ENCODE measurements at places on chromosomes 5 and 9. TPM values are rescaled to one million over a fixed set of nuclear protein-coding genes. Genes with fewer than 3 reads are reported as not detected.

DNA sequence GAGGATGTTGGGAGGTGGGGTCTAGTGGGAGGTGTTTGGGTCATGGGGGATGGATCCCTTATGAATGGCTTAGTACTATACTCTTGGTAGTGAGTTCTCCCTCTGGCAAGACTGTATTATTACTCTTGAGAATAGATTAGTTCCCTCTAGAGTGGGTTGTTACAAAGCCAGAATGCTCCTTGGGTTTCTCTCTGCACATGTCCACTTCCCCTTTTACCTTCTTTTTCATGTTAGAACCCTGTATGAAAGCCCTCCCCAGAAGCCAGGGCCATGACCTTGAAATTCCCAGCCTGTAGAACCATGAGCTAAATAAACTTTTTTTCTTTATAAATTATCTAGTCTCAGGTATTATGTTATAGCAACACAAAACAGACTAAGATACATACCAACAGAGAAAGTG is 31.1 kb downstream of the SLC24A2 start:
- DNase-seq = no peak

DNA sequence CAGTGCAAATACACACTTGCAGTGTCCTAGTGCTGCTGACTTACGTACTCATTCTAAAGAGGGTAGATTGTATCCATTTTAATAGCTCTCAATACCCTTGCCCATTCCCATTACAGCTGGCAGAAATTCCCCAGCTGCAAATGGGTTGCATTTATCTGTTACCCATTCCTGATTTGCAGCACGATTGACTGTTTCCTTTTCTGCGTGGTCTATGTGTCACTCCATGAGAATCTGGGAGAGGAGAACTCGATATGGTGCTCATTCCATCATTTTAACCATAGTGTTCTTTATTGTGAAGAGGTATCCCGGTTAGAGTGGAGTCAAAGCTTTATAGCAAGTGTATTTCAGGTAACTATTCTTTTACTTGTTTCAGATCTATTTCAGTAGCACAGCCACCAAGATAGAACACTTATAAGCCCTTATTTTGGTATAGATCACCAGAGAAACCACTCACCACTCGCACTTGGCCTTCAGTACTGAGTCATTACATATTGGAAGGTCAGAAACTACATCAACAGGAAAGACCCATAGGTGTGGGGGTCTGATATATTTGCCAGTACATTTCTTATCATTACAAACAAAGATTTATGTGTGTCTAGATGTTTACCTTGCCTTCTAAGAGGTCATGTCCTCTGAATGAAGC is 139.5 kb downstream of the MUSK start:
- no peak for DNase-seq

PDE4D gene
- 46.9 TPM for total RNA-seq

DNA sequence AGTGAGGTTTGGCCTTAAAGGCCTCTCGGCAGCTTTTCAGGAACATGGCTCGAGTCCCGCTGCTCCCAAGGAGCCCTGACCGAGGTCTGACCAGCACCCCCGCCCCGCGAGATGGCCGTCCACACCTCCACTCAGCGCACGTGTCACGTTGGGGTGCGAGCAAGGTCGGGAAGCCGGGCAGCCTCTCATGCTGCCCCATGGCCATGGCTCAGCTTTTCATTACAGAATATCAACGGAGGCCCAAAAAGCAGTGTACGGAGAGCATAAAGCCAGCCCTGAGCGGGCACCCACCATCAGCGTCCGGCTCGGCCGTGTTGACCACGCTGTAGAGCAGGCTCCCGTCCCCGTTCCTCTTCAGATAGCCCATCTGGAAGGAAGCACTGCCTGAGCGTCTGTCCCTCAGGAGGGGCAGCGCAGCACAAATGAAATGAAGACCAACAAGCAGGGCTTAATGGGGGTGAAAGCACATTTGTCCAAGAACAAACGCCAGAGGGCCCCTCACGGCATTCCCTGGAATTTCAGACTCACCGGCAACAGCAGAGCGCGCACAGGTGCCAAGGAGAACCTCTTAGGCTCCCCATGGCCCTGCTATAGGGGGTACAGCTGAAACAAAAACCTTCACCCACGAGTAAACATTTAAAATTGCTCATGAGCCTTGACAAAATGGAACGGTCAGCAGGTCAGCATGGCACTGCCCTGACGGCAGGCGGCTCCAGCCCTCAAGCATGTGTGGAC is 11.6 kb downstream of the BRD9 start:
- DNase-seq = no peak

- peak; percentile 51 for DNase-seq
Observed at GRCh38 chr9:88998911-88999310, 7.6 kb downstream of the S1PR3 start.

GRCh38 chr5:145619806-145620310 is 215.3 kb downstream of the PRELID2 start:
- no peak for DNase-seq

GRCh38 chr9:93210324-93210973 is 26.5 kb downstream of the WNK2 start:
- DNase-seq = no peak

SLC46A2 gene
- total RNA-seq = 0.14 TPM

DNA sequence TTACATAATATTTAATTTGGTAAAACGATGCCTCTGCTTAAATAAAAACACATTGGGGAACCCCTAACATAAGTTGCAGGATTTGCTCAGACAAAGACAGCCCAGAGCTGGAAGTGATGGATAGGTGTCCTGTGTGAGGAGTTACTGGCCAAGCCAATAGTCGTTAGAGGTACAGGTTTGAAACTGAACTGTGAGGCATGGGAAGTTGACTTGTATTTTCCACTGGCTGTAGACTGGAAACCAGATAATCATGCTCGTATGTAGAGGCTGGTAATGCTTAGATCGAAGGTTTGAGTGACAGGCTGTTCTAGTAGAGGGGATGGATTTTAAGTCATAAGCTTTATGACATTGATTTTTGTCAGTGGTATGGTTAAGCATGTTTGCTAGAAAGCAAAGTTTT is 24.8 kb downstream of the TEK start:
- no peak for DNase-seq

DNA sequence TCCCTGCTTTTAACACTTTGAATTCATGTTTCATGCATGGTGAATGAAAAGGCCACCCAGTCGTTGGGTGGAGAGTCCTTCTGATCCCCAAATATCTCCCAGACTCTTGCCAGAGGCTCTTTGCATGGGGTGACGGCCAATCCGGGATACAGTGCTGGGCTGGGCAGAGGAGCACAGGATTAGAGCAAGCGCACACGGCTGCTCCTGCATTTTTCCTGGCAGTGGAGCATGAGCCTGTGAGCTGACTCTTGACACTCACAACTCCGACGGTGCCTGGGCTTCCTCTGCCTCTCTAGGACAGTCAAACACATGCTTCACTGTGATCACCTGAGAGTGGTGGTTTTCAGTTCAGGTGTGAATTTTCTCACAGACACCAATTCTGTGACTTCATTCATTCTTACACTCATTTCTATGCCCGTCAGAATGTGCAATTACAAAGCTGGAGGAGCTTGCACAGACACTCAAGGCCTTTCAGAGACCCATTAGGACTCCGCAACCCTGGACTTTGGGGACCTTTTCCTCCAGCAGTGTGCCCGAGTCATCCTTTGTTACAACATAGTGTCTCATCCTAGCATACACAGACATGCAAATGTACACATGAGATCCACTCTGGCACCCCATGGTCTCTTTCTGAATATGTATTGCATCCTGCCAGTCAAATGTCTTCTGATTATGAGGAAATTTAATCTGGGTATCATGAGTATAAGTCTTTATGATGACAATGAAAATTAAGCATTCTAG is 206.6 kb downstream of the ICE1 start:
- no peak for DNase-seq

DNA sequence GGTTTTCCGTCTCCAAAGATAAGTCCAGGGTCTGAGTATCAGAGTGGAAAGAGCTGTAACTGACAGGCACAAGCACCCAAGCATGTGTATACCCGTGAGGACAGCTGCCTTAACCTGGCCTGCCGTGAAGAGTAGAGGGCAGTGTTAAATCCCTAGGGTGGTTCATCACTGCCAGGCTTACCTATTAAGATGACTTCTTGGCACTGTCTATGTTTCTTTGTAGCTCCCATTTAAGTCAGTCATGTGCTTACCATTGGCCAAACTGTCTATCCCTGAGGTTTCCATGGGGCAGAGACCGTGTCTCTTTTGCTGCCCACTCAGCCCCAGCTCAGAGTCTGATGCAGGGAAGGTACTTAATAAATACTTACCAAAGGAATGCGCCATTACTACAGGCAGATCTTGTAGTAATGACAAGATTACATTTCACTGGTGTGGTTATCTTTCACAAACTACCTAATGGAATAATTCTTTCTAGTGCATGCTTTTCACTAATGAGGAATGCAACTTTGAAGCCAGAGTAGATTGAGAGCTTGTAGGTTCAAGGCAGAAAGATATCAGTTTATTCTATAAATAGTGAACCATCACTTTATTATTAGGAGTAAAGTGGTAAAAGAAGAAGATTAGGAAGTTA is 64.2 kb downstream of the SNX24 start:
- DNase-seq = no peak

MUSK gene
- 2.5 TPM for total RNA-seq

GRCh38 chr5:43309637-43310036 is 3.6 kb downstream of the HMGCS1 start:
- DNase-seq = no peak

PTPRD gene
- total RNA-seq = 35.9 TPM

- no peak for DNase-seq
Observed at GRCh38 chr9:134832471-134832870, 48.1 kb upstream of the FCN2 start.

HRCT1 gene
- total RNA-seq = 2.0 TPM

MOB3B gene
- 19.3 TPM for total RNA-seq

DNA sequence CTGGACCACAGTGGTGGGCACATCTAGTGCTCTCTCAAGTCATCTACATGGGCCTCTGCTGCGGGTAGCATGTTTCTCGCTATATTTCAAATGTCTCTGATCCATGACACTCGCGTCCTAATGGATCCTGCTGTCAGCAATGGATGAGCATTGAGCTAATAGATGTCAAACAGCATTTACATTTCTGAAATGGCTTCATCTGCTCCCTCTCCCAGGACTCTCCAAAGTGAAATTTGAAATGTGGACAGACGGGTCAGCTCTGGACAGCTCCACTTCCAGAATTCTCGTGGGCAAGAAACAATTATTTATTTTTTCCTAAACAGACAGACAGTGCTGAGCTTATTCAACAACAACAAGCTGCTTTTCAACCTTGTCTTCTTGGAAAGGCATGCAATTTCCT is 58.1 kb downstream of the FSTL4 start:
- no peak for DNase-seq

- no peak for DNase-seq
Observed at GRCh38 chr9:128619779-128620178, 36.9 kb downstream of the DYNC2I2 start.

- no peak for DNase-seq
Observed at GRCh38 chr5:178271726-178272479, 39.3 kb upstream of the PHYKPL start.

DNA sequence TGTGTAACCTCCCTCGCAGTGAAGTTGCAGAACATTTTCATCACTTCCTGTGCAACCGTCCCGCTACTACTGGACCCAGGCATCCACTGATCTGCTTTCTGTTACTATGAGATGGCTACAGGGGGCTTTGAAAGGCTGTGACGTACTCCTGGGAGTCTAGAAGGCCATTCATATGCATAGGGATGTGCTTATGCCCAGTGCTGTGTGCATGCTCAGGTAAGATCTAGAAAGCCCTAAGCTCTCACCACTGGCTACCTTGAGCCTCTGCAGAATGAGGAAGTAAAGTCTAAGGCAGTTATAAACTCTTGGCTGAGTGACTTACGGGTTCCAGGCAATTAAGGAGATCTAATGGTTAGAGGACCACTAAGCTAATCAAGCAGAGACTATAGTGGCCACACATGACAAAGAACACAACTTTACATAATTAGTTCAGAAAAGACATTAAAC is 11.8 kb downstream of the HNRNPAB start:
- DNase-seq = no peak

GRCh38 chr5:154485850-154486426 is 7.9 kb upstream of the HAND1 start:
- DNase-seq = no peak

GRCh38 chr5:116730706-116731105 is 156.1 kb upstream of the SEMA6A start:
- no peak for DNase-seq

DNA sequence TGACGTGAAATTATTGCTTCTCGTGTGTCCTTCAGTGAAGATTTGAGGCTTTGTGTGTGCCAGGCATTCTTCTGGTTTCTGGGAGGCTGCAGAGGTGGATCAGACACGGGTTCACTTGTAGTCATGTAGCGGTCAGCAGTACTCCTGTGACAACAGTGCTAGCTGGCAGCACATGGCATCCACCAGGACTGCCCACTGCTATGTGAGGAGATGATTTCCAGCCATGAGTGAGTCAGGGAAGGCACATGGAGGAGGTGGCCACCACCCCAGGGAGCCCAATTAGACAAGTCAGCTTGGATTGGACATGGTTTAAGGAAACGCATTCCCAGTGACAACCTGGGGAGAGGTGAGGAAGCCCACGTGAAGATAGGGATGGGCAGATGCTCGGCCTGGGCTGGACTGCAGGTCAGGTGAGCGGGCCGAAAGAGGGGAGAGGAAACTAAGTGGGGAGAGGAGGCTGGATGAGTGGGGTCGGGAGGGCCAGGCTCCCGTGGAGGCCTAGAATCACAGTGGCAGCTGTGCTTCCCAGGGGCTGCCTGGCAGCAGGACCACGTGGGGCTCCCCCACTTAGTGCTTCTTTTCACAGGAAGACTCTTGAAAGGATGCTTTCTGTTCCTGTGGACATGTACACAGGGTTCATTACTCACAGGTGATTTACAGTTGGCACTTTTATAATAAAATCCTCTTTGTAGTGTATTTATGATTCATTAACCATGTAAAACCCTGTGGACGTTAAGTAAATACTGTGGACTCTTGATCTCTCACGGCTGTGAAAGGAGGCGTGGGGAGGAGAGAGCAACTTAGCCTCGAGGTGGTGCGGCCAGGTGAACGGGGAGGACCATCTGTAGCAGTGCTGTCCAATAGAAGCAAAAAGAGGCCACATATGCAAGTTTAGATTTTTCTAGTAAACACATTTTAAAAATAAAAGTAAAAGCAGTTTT is 80.0 kb upstream of the OTULINL start:
- no peak for DNase-seq

DNA sequence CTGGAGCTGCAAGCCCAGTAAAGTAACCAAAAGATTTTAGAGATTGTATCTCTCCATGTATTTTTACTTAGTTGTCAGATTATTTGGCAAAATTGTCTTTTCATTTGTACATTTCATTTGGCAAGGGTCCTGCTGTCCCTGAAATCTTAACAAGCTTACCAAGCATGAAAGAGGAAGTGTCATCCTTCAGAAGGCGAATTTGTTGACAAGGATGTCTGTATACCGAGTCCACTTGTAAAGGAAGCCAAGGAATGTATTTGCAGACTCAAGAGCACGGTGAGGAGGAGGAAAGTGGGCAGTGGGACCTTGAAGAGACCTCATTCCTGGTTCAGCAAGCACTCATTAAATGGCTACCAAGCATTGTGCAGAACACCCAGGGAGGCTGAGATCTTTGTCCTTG is 7.5 kb upstream of the OTULINL start:
- no peak for DNase-seq

CER1 gene
- total RNA-seq = not detected

F12 gene
- 15.3 TPM for total RNA-seq

IL5 gene
- total RNA-seq = not detected
